ENCODE measurements at places on chromosomes 4 and X.

DNA sequence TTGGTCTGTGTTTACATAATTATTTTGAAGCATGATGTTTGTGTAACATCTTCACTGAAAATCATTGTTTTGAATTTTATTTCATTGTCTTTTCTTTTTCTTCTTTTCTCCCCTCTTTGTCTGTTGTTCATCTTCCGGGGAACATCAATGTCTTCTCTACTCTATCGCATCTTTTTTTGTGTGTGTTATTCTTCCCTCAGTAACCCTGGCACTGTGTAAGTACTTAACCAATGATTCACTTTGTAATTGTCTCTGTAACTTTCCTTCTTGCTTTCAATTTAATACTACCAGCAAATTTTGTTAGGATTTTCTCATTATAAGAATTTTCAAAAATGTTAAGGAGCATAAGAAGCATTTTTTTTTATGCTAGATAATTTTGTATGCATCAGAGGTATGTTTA lies 130.8 kb downstream of the PDLIM5 start:
- no peak for DNase-seq

GRCh38 chr4:13483768-13484121 lies 395 bp downstream of the RAB28 start:
- DNase-seq = peak; percentile 87

- no peak for DNase-seq
Observed at GRCh38 chrX:139025816-139026215, 314.3 kb upstream of the FGF13 start.

- no peak for DNase-seq
Observed at GRCh38 chrX:133754657-133755056, 230.7 kb downstream of the GPC3 start.

All from ascending aorta (tissue), 2 donors.